Fibroblast of upper back skin (primary cell): ENCODE measurements at places on chromosomes 12 and 14.

DNA sequence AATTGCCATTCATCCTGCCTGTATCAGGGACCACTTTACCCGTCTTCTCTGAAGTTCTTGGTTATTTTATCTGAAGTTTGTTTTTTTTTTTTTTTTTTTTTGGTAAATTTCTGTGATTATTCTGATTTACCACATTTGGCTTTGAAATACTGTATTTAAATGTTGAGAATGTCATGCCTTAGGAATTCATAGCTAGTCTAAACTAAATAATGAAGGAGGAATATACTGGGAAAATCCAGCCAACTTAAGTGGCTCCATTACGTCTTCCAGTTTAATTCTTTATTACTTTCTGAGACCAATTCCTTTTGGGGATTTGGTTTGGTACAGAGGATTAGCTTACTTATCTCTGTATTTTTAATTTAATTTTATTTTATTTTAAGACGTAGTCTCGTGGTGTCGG, 60.3 kb upstream of the KCNMB4 start:
- DNase-seq, result peak; percentile 9

DNA sequence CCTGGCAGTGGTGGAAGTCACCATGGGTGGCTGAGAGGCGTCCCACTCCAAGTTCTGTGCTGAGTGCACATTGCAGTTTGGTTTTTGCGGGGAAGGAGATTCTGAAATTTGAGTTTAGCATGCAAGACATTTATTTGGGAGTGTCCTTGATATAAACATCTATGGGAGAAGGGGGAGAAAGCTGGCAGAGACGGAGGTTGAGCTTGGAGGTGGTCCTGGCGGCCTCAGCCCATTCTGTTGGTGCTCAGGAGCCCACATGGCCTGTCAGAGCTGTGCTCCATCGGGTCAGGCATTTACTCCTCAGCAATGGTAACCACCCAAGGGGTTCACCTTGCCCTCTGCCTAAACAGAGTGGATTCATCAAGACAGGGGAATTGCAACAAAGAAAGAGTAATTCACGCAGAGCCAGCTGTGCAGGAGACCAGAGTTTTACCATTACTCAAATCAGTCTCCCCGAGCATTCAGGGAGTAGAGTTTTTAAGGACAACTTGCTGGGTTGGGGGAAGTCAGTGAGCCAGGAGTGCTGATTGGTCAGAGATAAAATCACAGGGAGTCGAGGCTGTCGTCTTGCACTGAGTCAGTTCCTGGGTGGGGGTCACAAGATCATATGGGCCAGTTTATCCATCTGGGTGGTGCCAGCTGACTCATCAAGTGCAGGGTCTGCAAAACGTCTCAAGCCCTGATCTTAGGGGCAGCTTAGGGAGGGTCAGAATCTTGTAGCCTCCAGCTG, 323.3 kb upstream of the TMEM132C start:
- DNase-seq, result peak; percentile 24

DNA sequence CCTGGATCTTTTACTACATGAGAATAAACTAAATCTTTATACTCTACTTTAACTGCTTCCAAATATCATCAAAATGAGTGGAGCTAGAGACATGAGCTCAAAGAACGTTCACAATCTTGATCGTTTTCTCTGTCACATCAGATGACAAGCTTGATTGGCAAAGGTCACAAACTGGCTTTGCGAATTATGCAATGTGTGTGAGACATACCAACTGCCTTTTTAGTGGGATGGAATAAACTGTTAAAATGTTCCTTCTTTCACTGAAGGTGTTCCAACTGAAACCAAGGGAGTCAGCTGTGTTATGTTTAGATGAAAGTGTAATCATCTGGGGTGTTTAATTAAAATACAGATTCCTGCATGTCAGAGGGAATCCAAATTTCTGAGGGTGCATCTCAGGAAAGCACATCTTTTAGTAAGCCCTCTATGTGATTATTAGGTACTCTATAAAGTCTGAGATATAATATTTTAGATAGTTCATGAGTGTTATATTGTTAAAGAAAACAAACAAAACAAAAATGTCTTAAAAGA, 21.9 kb downstream of the KITLG start:
- no peak for DNase-seq

DNA sequence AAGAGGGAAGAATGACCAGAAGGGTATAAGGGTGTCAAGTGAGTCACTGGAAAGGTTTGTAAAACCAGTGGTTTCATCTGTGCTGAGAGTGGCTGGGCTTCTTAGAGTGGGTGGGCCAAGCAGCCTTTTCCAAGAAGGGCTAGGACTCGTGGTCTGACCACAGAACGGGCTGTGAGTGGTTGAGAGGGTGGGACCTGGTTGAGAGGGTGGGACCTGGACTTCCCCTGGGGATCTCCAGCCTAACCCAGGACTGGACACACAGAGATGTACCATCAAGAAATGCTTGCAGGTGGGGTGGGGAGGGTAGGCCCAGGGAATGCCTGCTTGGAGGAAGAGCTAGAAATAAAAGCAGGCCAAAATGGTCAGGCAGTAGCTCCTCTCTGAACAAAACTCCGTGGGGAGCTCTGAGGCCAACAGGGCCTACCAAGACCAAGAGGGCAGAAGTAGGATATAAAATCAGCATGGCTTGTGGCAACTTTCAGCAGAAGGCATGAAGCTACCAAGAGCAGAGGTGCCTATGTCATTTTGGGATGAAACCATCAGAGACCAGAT, 140.5 kb downstream of the FOXN3 start:
- peak; percentile 62 for DNase-seq

GRCh38 chr12:106519607-106520021, 63.2 kb upstream of the RFX4 start:
- DNase-seq, result peak; percentile 87

GRCh38 chr14:69014829-69015259, 35.7 kb upstream of the ACTN1 start:
- no peak for DNase-seq

GRCh38 chr14:93954900-93955849, 21.2 kb downstream of the ASB2 start:
- no peak for DNase-seq

GRCh38 chr14:100060760-100061159, 4.5 kb upstream of the EVL start:
- DNase-seq, result no peak

GRCh38 chr12:108619369-108620160, 14.1 kb downstream of the SELPLG start:
- no peak for DNase-seq

DNA sequence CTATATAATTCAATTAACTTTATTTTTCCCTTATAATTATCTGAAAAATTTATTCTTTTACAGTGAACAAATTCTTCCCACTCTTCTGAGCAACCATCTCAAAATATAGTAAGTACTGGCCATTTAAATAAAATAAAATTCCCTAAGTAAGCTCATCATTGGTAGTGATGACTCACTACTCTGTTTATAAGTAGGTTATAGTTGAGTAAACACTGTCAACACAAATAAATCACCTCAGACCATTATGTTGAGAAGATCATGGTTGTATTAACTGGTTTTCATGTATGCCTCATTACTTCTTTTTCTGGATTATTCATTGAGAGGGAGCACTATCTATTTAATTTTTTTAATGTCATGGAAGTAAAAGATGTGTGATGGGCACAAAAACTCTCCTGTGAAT, 220.5 kb downstream of the SEC23A start:
- no peak for DNase-seq

- DNase-seq, result no peak
Measured at GRCh38 chr12:16229676-16230075, 47.8 kb downstream of the SLC15A5 start.

DNA sequence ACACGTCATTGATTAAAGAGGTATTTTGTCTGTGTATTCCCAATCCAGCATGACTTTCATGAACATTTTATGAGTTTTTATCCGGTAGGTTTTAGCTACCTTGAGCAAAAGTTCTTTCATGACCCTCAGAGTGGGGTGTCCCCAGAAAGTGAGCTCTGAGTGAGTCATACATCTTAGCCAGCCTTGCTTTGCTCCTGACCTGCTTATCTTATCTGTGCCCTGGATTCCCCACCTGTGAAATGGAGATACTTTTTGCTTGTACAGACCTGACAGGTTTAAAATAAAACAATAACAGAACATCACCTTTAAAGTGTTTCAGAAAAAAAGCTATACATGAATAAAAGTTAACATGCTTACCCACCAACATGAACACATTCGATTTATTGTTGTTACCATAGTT, 202.8 kb upstream of the SOX5 start:
- DNase-seq, result no peak

DNA sequence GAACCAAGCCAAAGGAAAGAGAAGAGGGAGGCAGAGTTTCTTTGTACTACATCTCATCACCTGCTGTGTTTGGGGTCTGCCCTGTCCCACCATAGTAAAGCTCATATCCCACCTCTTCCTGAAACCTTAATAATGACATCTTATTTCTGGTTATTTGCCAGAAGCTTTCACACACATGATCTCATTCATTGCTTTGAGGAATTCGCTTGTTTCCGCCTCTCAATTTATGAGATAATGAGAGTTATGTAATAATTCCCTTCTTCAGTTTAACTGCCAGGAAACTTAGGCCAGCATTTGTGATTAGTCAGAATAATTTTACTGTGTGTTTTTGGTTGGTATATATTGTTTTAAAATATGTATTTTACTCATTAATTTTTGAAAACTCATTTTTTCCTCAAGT, 205.2 kb downstream of the CACNA1C start:
- DNase-seq, result no peak

GRCh38 chr12:116490471-116490870, 68.7 kb upstream of the MAP1LC3B2 start:
- DNase-seq, result peak; percentile 64

- peak; percentile 65 for DNase-seq
Measured at GRCh38 chr12:110199339-110200123, 75.4 kb downstream of the IFT81 start.

DNA sequence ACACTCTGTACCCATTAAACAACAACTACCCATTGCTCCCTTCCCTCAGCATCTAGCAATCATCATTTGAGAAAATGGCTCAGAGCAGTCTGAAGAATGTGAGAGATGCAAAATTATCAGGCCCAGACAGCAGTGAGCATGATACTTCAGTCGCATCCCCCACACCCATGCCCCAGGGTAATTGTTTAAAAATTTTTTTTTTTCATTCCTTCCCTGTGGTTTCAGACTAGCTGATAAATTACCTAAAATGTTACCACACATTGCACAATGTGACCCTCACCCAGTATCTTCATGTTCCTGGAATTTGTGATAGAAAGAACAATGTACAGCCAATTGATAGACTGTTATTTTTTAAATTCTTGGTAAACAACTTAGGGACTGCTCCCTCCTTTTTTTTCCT, 11.3 kb upstream of the USP15 start:
- DNase-seq, result peak; percentile 55

DNA sequence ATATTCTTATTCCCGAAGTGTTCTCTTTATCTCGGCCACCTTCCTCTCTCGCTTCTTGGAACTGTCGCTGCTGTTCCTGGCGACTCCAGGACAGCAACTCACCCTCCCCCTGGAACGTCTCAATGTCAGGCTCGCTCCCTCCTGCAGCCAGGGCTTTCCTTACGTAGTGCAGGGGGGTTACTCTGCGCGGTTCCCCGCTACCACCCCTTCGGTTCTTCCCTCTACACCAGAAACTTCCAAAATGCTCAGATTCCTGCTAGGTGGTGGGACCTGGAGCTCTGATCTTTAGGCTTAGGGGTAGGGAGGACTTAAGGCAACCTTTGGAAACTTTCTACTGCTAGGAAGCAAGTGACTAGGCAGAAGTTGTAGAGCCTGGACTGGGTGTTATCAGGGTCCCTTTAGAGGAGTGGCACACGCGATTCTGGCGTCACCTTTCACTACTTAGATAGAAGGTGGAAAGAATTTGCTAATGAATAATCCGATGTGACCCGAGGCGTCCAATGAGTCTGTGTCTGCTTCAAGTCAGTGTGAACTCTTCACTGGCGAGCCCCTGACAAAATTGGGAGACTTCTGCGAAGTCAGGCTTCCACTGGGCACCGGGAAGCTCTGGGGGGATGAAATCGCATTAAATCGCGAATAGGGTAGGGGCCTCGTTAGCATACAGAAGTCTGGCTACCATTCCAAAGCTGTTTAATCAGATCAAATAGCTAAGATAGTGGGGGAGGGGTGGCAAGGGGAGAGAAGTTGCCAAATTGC, 900 bp upstream of the DPF3 start:
- no peak for DNase-seq

GRCh38 chr14:58152014-58152857, at the start of gene ARMH4:
ARMH4 (minus strand) TSS chr14:58152213; CDS start chr14:58139358, 12,855 bp downstream.
- peak; percentile 85 for DNase-seq

- no peak for DNase-seq
Measured at GRCh38 chr14:104931771-104932675, 7.3 kb downstream of the PLD4 start.

- no peak for DNase-seq
Measured at GRCh38 chr14:95355422-95355821, 35.7 kb upstream of the CLMN start.

DNA sequence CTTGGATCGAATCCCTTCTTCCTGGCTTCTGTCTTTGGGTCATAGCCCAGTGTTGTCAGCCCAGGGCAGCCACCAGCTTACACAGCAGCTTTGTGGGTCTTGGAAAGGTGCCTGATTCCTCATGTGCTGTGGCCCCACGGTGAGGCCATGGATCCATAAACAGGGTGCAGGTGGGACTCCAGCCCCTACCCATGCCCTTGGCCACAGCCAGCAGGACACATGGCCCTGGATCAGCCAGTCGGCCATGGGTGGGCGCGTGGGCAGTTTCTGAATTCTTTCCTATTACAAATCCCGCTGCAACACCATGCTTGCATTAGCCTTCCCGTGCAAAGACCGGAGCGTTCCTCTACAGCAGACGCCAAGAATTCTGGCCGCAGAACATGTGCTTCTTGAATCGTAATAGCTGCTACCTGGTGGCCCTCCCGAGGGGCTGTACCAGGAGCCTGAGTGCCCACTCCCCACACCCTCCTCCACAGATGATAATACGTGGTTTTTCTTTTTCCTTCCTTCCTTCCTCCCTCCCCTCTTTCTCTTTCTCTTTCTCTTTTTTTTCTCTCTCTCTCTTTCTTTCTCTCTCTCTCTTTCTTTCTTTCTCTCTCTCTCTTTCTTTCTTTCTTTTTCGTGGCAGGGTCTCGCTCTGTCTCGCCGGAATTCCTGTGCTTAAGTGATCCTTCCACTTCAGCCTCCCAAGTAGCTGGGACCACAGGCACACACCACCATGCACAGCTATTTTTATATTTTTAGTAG, 2.9 kb upstream of the MMP17 start:
- DNase-seq, result peak; percentile 30

GRCh38 chr14:77071938-77072388, 26.1 kb upstream of the CIPC start:
- peak; percentile 25 for DNase-seq

GRCh38 chr12:94676922-94677321, 26.6 kb upstream of the TMCC3 start:
- DNase-seq, result no peak

- peak; percentile 28 for DNase-seq
Measured at GRCh38 chr12:96225044-96225855, 31.1 kb downstream of the ELK3 start.
